Testis (tissue), 5 donors: ENCODE measurements at places on chromosomes 1 and 21. TPM values are rescaled to one million over a fixed set of nuclear protein-coding genes. Genes with fewer than 3 reads are reported as not detected.

ANKRD34A gene
- 0.51 TPM for polyA plus RNA-seq

SPRR3 gene
- not detected for polyA plus RNA-seq

GFI1 gene
- 1.3 TPM for polyA plus RNA-seq

SELENOF gene
- 218 TPM for polyA plus RNA-seq

AGT gene
- polyA plus RNA-seq, result 10.7 TPM

CDC7 gene
- polyA plus RNA-seq, result 24.2 TPM

C1QTNF12 gene
- 2.7 TPM for polyA plus RNA-seq

EPHA8 gene
- 2.3 TPM for polyA plus RNA-seq

FABP3 gene
- polyA plus RNA-seq, result 67.5 TPM

NCMAP gene
- 0.26 TPM for polyA plus RNA-seq

ZC3H12A gene
- 6.3 TPM for polyA plus RNA-seq

TFAP2E gene
- 1.9 TPM for polyA plus RNA-seq

C1orf141 gene
- polyA plus RNA-seq, result 10.1 TPM

ATP6V0B gene
- polyA plus RNA-seq, result 102 TPM

CENPF gene
- 7.7 TPM for polyA plus RNA-seq

NUP210L gene
- polyA plus RNA-seq, result 77.2 TPM

SPATA21 gene
- 10.2 TPM for polyA plus RNA-seq

OPRD1 gene
- polyA plus RNA-seq, result 0.18 TPM

FCRL2 gene
- polyA plus RNA-seq, result 0.36 TPM

OR6N1 gene
- not detected for polyA plus RNA-seq

TMEM39B gene
- polyA plus RNA-seq, result 24.0 TPM

GRIK1 gene
- polyA plus RNA-seq, result 0.20 TPM

MPL gene
- 0.32 TPM for polyA plus RNA-seq

GPR153 gene
- polyA plus RNA-seq, result 5.8 TPM

MAN1C1 gene
- polyA plus RNA-seq, result 14.8 TPM

IGSF8 gene
- 79.8 TPM for polyA plus RNA-seq

KCNJ10 gene
- polyA plus RNA-seq, result 1.9 TPM

SPRR5 gene
- polyA plus RNA-seq, result not detected

CFAP298 gene
- 114 TPM for polyA plus RNA-seq

TNFRSF8 gene
- 5.0 TPM for polyA plus RNA-seq

MTARC1 gene
- polyA plus RNA-seq, result 2.3 TPM

PROK1 gene
- 85.5 TPM for polyA plus RNA-seq

TMEM82 gene
- not detected for polyA plus RNA-seq

KCNQ4 gene
- polyA plus RNA-seq, result 2.3 TPM

CGN gene
- 25.9 TPM for polyA plus RNA-seq

MMEL1 gene
- 36.4 TPM for polyA plus RNA-seq

LEFTY1 gene
- 0.90 TPM for polyA plus RNA-seq

S100A13 gene
- polyA plus RNA-seq, result 90.9 TPM

TMPRSS3 gene
- 0.40 TPM for polyA plus RNA-seq

TMEM52 gene
- polyA plus RNA-seq, result 40.8 TPM
